ENCODE measurements at places on chromosomes 2 and 18.

DNA sequence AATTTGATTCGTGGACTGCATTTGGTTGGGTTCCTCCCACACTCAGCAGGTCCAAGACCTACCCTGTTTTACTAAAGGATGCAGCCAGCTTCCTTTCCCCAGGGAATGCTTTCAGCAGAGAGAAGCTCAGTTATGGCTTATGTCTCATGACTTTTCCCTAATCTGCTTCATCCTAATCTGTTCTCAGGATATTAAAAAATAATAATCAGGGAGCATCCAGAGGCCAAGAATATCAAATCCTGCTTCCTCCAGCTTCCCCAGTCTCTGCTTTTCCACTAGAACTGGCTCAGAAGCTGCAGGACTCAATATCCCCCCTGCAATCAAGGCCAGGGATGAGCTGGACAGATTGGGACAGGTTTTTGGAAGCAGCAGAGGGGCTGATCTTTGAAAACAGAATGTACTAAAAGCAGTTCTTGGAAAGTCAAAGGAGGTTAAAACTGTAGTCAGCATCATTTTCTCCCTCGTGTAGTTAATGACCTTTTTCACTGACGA, 326.9 kb upstream of the TNP1 start:
- no peak for DNase-seq

DNA sequence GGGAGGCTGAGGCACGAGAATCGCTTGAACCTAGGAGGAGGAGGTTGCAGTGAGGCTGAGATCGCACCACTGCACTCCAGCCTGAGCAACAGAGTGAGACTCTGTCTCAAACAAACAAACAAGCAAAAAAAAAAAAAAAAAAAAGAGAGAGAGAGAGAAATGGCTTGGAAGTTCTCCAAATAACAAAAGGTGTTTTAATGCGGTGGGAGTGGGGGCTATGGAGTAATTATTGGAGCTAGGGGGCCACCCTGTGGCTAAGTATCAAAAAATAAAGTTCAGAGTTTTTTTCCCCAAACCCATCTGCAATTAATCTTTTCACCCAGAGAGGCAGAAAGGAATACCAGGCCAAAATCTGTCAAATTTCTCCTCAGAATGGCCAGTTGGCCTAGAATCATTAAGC, 23.0 kb upstream of the CEP68 start:
- DNase-seq = no peak

- no peak for DNase-seq
Observed at GRCh38 chr18:1599196-1599595, 694.5 kb downstream of the ADCYAP1 start.

DNA sequence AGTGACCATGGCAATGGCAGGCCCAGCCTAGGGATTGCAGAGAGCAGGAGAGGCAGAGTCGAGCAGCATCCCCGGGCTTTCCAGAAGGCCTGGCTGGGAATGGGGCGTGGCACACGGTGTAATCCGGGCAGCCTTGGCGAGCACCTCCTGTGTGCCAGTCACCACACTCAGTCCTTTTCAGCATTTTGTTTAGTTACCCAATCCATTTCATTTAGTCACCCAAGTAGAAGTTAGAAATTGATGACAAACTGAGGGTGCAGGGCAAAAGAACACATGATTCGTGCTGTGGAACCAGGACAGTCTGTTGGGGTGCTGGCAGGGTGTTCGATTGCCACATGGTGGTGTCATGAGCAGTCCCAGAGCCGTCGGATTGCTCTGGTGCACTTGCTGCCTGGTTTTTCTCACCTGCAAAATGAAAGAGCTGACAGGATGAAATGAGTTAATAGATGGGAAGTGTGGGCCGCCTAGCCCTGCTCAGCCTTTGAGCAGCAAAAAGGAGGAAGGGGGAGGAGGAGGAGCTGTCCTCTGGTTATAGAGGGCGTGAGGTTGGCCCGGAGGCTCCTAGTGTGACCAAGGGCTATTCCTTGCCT, 299.4 kb downstream of the AGAP1 start:
- no peak for DNase-seq

- DNase-seq = no peak
Observed at GRCh38 chr2:225274751-225275150, 124.8 kb upstream of the NYAP2 start.

- no peak for DNase-seq
Observed at GRCh38 chr2:160647967-160648685, 154.5 kb upstream of the RBMS1 start.

DNA sequence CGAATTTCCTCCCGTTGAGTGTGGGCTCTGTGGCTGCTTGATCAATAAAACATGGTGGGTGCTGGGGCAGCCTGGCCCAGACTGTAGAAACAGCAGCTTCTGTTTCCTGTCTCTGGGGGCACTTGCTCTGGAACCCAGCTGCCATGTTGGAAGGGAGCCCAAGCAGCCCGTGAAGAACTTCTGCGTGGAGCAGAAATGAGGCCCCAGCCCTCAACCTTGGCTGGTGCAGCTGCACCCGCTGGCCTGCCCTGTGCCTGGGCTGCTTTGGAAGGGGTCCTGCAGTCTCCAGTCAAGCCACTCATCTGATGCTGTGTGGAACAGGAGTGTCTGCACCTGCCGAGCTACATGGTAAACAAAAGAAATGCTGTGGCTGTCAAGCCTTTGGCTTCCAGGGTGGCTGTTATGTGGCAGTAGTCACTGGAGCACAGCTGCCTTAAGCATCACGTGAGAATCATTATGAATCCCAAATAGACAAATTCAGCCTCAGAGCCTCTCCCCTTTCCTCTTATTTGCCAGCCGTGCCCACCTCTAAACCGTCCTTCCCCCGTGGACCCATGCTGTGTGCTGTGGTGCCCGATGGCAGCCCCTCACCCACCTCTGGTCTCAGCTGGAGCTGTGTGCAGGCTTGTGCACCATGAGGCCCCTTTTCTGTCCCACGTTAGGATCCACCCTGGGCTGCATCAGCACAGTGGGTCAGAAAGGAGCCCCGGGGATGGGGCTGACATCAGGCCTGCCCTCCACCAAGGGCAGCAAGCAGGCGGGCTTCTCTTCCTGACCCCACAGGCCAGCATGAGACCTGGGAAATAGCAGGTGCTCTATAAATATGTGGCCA, 134.0 kb upstream of the HDAC4 start:
- DNase-seq = no peak

DNA sequence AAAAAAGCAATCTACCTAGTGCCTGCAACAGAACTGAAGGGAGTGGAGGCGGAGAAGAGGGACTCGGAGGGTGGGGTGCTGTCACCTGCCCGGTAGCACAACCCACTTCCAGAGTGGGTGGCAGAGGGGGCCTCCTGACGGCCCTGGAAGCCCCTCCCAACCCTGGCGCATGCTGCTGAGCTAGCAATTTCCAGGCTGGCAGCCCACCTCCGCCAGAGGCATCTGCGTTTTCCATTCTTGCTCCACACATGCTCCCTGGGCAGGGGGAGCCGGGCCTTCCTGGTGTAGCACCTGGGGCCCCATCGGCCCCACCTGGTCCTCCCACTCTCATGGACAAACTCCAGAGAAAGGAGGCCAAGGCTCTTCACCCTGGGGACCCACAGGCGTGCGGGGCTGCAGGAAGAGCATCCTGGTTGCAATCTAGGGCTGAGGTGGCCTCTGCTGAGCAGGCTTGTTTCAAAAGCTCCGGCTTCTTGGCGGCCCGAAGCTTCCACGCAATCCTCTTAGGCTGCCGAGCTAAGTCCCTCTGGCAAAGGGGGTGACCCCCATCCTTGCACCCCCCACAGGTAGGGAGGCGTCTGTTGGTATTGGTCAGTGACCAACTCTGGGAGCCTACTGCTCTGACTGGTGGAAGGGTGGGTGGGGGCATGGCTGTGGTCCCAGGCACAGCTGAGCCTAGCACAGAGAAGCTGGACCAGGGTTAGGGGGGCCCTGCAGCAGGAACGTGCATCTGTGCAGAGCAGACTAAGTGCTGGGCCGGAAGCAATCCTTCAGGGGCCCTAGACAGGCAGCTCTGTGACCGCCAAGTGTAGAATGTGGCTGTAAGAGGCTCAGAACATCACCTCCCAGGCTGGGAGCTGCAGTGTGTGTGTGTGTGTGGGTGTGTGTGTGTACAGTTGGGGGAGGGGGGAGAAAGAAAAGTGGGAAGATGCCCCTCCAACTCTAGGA, 2.6 kb downstream of the HS6ST1 start:
- DNase-seq = no peak

- DNase-seq = no peak
Observed at GRCh38 chr2:218366621-218367414, 10.2 kb downstream of the CATIP start.

DNA sequence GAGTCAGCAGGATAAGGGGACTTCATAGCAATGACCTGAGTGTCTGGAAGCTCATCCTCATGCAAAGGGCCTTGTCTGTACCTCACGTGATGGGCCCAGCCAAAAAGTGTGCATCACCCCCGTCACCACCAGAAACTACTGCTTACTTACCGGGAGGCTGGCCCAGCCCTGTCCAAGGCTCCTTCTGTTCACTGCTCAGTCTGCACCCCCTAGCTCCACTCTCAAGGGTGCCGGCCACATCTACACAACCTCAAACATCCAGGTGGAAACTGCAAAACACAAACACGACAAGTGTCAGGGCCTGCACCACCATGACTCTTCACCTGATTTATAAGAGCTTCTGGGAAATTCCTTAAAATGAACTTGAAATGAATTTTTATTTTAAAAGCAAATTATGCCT, 55.1 kb downstream of the ADD2 start:
- DNase-seq = no peak

DNA sequence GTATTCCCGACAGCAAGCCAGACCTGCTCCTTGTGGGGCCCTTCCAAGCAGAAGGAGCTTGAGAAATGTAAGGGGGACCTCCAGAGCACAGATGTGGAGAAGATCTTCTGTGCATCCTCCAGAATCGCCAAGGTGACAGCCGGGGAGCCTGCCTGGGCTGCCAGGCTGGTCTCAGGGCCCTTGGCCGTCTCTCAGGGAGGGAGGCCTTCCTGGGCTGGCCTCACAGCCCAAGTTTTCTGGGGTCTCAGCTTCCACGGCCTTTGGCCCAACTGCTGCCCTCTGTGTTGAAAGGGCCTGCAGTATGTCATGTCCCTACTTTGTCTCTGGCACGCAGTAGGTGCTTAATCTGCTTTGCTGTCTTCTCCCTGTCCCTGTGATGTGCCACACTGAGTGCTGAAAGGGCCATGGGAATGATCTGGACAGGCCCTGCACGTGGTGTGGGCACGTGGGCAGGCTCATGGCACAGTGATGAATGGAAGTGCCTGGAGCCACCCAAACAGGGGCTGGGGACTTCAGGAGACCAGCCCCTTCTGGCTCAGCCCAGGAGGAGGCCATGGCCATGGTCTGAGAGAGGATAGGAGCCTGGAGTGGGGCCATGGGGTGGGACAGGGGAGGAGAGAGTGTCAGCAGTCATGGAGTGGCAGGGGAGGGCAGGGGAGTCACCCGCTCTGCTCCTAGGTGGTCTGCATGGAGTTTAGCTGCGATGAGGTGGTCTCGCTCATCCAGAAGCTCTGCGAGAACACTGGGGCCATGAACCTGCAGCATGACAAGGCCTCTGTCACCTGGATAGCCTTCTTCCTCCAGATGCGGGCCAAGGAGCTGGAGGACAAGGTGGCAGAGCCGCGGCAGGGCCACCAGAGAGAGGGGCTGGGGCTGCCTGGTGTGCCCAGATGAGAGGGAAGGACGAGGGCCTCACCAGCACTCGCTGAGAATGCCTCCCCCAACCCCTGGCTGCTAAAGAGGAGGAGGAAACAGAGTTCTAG, 35.4 kb downstream of the HJURP start:
- DNase-seq = no peak

DNA sequence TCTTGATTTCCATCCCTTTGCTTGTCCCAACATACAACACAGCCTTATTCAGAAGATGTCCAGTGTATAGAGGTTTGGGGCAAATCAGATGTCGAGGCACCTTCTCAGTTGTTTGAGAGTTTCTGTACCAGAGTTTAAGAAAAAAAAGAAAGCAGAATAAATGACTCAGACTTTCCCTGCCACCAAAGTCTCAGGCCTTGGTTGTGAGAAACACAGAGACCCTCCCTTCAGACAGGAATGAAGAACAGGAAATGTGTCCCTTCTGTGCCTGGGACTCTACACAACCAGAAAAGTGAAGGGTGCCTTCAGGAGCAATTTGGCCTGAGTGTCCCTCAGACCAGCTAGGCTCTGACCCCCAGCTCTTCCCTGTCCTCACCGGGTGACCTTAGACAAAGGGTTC, 37.3 kb upstream of the REL start:
- DNase-seq = no peak

- DNase-seq = no peak
Observed at GRCh38 chr18:12008842-12009580, 27.7 kb downstream of the IMPA2 start.

GRCh38 chr18:9627642-9628041, 13.3 kb upstream of the PPP4R1 start:
- DNase-seq = no peak

DNA sequence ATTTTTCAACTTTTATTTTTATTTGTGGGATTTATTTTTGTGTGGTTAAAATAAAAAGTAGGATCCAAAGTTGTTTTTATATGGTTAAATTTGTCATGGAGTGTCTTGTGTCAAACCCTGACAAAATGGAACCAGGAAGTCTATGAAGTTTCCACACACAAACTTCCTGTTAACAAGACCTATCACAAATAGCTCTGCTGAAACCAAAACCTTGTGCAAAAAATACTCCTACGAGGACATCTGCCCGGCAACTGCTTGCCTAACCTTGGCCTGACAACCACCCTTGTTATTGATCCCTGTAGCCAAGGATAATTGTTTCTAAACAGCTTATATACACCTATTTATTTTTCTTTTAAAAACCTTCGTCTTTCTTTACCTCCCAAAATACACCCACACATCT, 389.6 kb downstream of the TRIB2 start:
- DNase-seq = no peak

GRCh38 chr2:86807468-86808275, 17.0 kb upstream of the CD8A start:
- DNase-seq = peak; percentile 18

- no peak for DNase-seq
Observed at GRCh38 chr2:10282611-10283105, 20.0 kb upstream of the HPCAL1 start.

GRCh38 chr2:12183032-12183645, 436.7 kb downstream of the LPIN1 start:
- no peak for DNase-seq

DNA sequence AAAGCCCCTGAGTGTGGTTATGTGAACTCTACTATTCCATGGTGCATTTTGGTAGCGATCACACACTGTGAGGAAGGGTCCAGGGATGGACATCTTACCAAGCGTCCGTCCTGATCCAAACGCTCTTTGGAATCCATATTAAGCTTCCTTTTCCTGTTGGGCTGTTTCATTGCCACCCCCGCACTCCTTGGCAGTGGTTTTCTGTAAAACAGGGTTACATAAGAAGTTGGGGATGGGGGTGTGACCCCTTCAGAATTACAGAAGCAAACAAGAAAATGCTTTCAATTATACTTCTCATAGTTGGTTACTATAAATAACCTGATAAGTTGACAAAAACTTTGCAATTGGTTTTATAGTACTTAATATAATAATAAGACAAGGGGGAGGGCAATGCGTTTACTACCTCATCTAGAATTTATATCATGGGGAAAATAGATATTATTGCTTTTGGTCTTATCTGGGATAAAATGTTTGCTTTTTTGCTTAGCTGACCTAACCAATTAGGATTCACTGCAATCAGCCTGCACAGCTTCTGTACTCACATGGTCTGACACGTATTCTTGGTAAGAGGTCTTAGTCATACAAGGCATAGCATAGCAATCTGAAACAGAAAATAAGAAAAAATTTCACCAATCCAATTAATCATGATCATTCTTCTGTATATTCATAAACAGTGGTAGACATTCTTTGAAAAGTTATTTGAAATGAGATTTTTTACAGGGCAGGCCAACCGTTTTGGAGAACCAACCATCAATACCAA, 103.1 kb downstream of the L3MBTL4 start:
- no peak for DNase-seq

- no peak for DNase-seq
Observed at GRCh38 chr2:38613126-38613848, 10.6 kb upstream of the HNRNPLL start.

All from SW 1271 (cell line).